Stimulated activated CD8-positive, alpha-beta memory T cell treated with anti-CD3 and anti-CD28 coated beads, Interleukin-4, amount 100 ng/mL, for 4 hours (primary cell): ENCODE measurements at places on chromosomes 13 and 19.

DNA sequence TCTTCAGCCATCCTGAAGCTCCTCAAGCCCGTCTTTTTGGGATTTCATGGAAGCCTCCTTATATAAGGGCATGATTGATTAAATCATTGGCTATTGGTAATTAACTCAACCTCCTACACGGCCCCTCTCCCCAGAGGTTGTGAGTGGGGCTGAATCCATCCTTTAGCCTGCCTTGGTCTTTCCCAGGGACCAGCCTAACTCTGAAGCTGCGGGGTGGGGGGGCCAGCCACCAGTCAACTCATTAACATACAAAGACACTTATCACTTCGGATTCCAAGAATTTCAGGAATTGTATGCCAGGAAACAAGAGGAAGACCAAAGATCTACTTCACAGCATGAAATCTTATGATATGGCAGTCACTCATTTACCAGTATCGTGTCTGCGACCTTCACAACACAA is 9.9 kb downstream of the COL4A1 start:
- DNase-seq = no peak

DNA sequence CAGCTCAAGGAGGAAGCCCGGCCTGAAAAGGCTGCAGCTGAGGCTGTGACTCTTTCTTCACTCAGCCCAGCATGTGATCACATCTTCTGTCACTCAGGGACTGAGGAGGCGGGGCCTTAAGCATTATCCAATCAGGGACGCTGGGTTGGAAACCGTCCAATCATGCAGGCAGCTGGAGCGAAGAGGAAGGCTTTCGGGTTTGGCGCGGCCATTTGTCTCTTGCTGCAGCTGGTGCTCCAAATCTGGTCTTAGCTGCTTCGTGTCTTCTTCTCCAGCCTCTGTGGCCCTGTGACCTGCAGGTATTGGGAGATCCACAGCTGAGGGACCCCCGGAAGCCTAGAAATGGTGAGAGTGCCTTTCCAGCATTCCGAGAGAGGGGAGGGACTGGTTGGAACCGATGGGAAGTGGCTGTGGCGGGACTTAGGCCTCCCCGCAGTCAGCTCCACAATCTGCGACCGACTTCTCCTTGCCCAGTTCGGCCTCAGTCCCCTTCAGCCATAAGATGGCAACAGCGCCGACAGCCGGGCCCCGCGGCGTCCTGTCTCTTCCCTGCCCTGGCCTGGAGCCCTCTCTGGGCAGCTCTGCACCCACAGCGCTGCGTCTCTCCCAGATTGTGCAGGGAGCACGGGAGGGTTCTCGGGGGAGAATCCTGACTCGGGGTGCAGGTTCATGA is at the start of gene ZNF90:
ZNF90 (plus strand) TSS at position 210 of the 673 bp plus-strand sequence; CDS start at position 343, 133 bp downstream.
- peak; percentile 67 for DNase-seq

GRCh38 chr19:6767081-6767356 is 216 bp downstream of the SH2D3A start:
- DNase-seq = no peak

DNA sequence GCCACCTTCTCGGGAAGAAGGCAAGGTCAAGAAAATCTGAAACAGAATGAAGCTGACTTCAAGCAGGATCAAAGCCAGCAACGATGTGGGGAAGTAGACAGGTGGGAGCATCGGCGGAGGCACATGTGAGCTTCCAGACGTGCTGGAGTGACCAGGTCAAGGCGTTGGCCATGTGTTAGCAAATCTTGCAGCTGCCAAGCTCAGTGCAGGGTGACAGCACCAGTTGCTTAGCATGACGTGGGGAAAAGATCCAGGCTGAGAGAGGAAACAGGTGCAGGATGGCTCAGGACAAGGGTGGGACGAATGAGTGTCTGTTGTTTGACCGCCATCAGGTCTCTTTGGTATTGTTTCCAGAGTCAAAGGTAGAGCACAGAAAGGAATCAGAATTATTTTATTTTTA is 92.3 kb downstream of the TNFSF13B start:
- no peak for DNase-seq

DNA sequence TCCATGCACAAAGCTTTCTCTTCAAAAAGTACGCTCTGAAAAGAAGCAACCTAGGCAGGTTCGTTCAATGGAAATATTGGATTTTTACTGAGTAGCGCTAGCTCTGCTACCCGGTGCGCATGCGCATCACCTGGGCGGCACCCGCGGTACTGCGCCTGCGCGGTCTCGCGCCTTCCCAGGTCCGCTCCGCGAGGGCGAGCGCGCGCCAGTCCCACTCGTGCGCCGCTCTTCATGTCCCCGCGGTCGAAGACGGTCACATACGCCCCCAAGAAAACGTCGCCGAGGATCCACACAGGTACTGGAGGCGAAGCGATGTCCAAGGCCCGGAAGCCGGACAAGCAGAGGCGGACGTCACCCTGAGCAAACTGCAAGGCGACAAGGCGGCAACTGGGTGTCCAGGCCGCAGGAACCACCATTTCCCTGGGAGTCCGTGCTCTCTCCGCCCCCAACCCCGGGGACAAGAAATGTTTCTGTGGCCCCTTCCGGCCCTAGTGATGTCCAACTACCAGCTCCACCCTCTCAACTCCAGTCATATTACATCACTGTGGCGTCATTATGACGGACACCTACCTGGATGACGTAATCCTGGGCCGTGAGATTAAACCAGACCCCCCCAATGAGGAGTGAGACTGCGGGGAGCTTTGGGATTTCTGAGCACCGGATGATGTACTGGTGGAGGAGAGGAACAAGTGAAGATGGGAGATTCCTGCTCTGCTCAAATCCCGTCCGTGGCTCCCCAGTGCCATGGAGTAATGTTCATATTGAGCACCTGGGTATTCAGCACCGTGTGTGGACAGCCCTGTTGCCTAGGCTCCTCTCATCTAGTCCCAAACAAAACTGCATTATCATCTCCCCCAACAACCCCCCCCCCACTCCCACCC is 4.8 kb upstream of the KCNC3 start:
- peak; percentile 70 for DNase-seq
